Astrocyte of the spinal cord (primary cell): ENCODE measurements at places on chromosomes 2 and 18.

DNA sequence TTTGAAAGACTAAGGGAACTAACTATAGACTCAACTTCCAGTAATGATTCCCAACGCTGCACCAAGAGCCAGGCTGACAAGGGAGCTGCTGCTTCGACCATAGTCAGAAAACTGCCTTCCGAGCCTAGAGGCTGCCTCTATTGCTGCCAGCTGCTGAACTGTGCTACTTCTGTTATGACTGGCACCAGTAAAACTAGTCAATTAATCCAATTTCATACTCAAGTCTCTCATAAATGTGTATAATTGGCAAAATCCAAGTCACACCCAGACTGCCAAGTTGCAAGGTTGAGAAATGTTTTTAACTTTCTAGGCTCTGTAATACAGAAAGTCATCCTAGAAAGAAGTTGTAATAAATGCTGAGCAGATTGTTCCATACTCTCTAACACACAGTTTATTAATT, 117.4 kb downstream of the SPOPL start:
- DNase-seq, result no peak

DNA sequence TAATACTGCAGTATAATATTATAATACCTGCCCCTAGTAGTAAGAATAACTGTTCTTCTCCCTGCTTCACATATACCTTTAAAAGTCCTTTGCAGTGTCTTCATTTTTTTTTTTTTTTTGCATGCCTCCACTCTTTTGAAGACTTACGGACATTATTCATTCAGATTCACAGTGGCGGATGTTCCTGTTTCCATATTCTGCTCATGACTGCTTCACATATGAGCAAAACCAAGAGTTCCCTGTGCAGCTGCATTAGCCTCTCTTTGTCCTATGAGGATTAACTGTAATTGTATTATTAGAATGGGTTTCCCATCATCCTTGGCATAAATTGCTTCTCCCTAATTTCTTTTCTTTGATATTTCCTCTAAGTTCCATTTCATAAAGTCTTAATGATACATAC, 12.8 kb downstream of the IL18RAP start:
- DNase-seq, result no peak

GRCh38 chr2:55147041-55147440, 85.1 kb downstream of the CLHC1 start:
- no peak for DNase-seq

DNA sequence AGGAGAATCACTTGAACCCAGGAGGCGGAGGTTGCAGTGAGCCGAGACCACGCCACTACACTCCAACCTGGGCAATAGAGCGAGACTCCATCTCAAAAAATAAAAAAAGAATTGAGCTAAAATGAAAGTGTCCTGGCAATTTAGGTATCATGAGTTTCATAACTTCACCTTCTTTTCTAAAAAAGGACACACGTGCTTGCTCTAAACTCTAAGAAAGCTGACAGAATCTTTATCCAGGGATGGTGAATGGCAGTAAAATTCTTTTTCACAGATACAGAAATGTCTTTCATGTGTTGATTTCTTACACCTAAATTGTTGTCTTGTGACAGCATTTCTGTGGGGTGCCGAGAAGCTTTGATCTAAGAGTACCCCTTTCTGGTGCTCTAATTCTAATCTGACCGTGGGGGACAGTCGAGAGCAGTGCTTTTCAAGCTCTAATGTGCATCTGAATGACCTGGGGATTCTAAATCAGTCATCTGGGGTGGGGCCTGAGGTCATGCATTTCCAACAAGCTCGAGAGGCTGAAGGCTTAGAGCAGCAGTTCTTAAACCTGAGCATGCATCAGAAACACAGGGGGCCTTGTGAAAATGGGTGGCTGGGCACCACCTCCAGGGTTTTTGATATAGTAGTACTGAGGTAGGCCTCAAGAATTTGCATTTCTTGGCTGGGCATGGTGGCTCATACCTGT, 42.1 kb upstream of the REL start:
- no peak for DNase-seq

DNA sequence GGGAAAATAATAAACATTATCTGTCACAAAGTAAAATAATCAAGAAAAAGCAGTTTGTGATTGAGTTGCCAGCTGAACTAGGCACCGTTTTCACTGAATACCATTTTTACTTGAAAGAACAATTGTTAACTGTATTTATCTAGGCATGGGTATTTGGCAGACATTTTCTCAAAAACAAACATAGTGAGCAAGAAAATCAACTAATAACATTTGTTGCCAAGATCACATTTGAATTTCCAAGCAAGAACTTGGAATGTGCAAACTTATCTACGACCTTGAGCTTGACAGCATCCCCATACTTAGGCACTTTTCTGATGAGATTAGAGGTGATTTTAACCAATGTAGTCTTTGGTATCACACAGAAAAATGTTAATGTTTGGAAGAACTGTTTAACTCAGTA, 16.7 kb downstream of the SS18 start:
- no peak for DNase-seq
